ENCODE measurements at places on chromosomes 5 and 9. TPM values are rescaled to one million over a fixed set of nuclear protein-coding genes. Genes with fewer than 3 reads are reported as not detected.

- H3K4me3 ChIP-seq, result no peak overlapping the region
- DNase-seq, result no peak
- H3K4me1 ChIP-seq, result peaks cover 9% of the 10 kb centered on the region
- no peaks in the 10 kb centered on the region for H3K36me3 ChIP-seq
Observed at GRCh38 chr5:96649681-96650540, 12.3 kb upstream of the CAST start.

DNA sequence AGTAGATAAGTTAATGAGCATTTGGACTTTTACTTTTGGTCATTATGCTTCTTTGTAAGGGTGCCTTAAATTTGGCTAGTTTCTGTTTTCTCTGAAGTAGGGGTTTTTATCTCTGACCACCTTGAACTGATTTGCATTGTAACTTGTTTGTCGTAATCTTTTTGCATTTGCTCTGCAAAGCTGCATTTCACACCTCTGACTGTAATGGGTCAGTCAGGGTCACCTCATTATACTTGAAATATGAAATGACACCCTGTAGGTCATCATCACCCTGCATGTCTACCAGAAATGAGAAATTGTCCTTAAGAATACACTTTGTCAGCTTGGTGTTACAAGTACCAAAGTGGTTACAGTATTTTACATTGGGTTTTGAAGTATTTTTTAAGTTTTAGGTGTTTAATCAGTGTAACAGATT is 74.0 kb downstream of the KCNN2 start:
- no peaks in the 10 kb centered on the region for H3K4me1 ChIP-seq
- no peaks in the 10 kb centered on the region for H3K36me3 ChIP-seq
- no peak for DNase-seq

GRCh38 chr5:21574961-21575360 is 1278.2 kb downstream of the CDH12 start:
- no peaks in the 10 kb centered on the region for H3K27me3 ChIP-seq
- DNase-seq, result no peak
- H3K36me3 ChIP-seq, result peaks cover 5% of the 10 kb centered on the region

GRCh38 chr9:134655586-134656333 is 14.2 kb downstream of the COL5A1 start:
- no peak for DNase-seq
- no peak overlapping the region for H3K4me3 ChIP-seq
- no peaks in the 10 kb centered on the region for H3K36me3 ChIP-seq
- no peaks in the 10 kb centered on the region for H3K4me1 ChIP-seq

- H3K36me3 ChIP-seq, result no peaks in the 10 kb centered on the region
- H3K27me3 ChIP-seq, result peaks cover 8% of the 10 kb centered on the region
- DNase-seq, result no peak
- no peak overlapping the region for H3K27ac ChIP-seq
- no peak overlapping the region for H3K4me3 ChIP-seq
Observed at GRCh38 chr5:33824516-33825195, 67.1 kb downstream of the ADAMTS12 start.

DNA sequence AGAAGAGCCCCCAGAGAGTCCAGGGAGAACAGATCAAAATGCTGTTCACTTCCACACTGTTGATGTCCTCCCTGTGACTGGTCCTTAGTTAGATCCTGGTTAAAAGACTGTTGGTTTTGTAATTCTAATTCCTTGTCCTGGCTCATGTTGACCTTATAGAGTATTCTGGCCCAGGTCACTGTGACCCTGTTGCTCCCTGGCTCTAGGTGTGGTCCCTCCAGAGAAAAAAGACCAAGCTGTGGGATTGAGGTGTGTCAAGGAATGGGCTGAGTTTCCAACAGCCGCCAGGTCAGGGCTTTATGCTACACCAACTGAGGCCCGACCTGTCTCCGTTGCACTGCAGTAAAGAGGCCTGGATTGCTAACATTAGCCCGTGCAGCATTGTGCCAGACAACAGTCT is 241.0 kb upstream of the MSX2 start:
- H3K27me3 ChIP-seq, result peaks cover 12% of the 10 kb centered on the region
- no peaks in the 10 kb centered on the region for H3K4me1 ChIP-seq
- H3K4me3 ChIP-seq, result no peak overlapping the region
- no peak for DNase-seq
- no peak overlapping the region for H3K27ac ChIP-seq

GRCh38 chr5:142670804-142671203 is 15.1 kb downstream of the FGF1 start:
- H3K4me3 ChIP-seq, result no peak overlapping the region
- no peaks in the 10 kb centered on the region for H3K36me3 ChIP-seq
- H3K27me3 ChIP-seq, result peaks cover under 1% of the 10 kb centered on the region
- no peak overlapping the region for H3K27ac ChIP-seq
- DNase-seq, result no peak

DNA sequence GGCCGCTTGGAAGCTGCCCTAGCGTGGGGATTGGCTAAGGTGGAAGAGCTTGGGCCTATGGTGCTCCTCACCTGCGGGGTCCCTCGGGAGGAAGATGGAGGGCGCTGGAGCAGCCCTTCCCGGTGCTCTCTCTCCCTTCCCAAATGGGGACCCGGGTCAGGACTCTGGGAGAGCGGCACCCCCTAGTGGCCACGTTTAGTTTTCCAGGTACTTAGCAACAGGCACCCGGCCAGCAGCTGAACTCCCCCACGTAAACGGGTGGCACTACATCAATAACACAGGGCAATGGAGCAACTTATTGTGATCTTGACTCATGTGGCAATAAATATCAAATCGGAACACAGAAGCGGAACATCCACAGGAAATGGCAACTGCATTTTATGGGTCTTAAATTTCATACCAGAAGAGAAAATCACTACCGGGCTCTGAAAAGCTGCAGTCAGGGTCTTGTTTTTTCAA is 316.6 kb downstream of the AGTPBP1 start:
- peak; percentile 68 for DNase-seq
- H3K4me3 ChIP-seq, result no peak overlapping the region
- no peak overlapping the region for H3K27ac ChIP-seq
- no peaks in the 10 kb centered on the region for H3K36me3 ChIP-seq

DNA sequence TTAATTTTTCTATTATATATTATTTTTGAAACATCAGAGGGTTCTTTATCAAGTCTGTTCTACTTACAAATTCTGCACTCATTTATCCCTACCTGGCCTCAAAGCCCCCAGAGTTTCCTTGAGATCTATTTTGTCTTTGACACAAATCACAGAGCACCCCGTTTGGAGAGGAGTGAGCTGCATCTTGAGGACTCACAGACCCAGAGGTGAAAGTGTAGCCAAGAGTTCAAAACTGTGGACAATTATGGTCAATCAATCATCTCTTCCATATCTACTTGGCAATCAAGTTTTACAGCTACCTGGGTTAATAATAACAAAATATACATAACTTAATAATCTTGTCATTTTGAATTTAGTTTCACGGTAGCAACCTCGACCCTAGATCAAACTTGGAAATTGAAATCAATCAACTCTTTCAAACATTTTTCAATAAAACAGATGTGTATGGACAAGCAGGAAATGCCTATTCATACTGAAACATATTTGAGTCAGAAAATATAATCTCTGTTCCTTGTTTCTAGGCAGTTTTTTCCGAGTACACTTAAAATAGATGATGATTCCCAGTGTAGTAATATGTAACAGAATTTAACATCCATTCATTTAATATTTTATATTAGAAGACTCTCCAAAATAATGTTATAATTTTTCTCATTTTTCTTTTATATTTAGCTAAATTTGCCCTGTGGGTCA is 13.7 kb upstream of the SYK start:
- H3K4me3 ChIP-seq, result no peak overlapping the region
- no peak for DNase-seq
- H3K27me3 ChIP-seq, result peaks cover 23% of the 10 kb centered on the region

- H3K27me3 ChIP-seq, result peaks cover 12% of the 10 kb centered on the region
- no peak overlapping the region for H3K4me3 ChIP-seq
- no peak overlapping the region for H3K27ac ChIP-seq
- no peaks in the 10 kb centered on the region for H3K36me3 ChIP-seq
- no peak for DNase-seq
Observed at GRCh38 chr5:10153394-10153793, 96.3 kb downstream of the ATPSCKMT start.

GRCh38 chr5:75753182-75753581 is 35.9 kb upstream of the POC5 start:
- no peak overlapping the region for H3K27ac ChIP-seq
- no peak for DNase-seq
- H3K4me3 ChIP-seq, result no peak overlapping the region
- peaks cover 57% of the 10 kb centered on the region for H3K27me3 ChIP-seq

DNA sequence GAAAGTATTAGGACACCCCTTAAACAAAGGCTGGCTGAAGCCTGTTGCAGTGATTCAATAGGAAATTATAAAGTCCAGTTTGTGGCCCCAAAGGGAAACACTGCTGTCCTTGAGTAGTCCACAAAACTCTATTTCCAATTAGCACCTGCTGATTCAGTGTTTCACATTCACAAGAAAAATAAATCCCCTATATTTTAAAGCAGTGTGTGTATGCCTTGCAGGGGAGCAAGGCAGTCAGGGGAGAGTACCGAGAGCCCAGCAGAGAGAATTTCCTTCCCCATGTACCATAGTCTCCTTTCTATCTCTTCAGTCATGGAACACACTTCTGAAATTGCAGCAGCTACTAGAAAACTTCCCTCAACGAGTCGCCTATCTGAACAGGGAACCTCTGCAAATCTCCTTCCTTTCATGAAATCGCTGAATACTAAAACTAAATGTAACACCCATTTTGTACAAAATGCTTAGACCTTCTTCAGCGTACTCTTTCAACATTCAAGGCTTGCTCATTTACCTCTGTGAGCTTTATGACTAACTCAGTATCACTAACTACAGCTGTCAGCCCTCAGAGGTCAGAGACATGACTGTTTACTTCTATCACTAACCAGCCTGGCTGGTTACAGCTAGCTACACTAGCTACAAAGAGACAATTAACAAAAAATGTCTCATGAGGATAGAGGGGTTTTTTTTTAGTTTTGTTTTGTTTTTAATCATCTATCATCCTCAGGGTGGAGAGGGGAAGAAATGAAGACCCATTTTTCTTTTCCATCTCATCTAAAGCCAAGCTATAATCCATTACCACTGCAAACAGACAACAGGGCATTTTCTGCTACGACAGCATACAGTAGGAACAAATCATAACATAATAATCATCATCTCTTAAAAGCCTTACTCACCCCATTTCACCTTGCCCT is 188.7 kb downstream of the EBF1 start:
- no peak for DNase-seq
- H3K36me3 ChIP-seq, result no peaks in the 10 kb centered on the region
- H3K4me3 ChIP-seq, result no peak overlapping the region
- no peak overlapping the region for H3K27ac ChIP-seq
- peaks cover 41% of the 10 kb centered on the region for H3K27me3 ChIP-seq
- H3K4me1 ChIP-seq, result no peaks in the 10 kb centered on the region

DNA sequence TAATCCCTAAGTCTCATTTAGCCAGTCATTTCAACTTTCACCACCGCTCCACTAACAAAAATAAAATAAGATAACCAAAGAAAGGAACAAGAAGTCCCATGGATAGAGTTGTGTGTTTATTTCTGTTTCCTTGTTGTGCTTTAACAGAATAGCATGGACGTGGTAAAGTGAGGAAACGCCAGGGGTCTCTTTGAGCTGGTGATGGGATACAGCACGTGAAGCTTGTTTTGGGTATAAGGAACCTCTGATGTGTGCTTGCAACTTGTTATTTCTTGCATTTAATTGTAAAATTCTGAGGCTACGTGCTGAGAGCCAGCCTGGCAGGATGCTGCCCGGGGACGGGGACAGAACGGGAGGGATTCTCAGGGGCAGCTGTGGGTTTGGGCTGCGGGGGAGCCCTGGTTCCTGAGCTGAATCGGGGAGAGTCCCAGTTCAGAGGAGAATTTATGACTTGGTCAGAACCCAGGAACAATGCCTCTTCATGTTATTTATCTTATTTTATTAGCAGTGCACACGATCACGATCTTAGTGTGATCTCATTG is 63.4 kb downstream of the ANKRD33B start:
- H3K4me1 ChIP-seq, result peaks cover 54% of the 10 kb centered on the region
- no peaks in the 10 kb centered on the region for H3K27me3 ChIP-seq
- peaks cover 7% of the 10 kb centered on the region for H3K36me3 ChIP-seq
- peak overlapping the region; percentile 65 for H3K27ac ChIP-seq

- H3K36me3 ChIP-seq, result no peaks in the 10 kb centered on the region
- H3K27me3 ChIP-seq, result peaks cover 5% of the 10 kb centered on the region
- no peak overlapping the region for H3K27ac ChIP-seq
- H3K4me3 ChIP-seq, result no peak overlapping the region
- peaks cover 9% of the 10 kb centered on the region for H3K4me1 ChIP-seq
Observed at GRCh38 chr5:1409381-1410110, 35.7 kb downstream of the SLC6A3 start.

- H3K36me3 ChIP-seq, result no peaks in the 10 kb centered on the region
- H3K27me3 ChIP-seq, result peaks cover 5% of the 10 kb centered on the region
- H3K27ac ChIP-seq, result peak overlapping the region; percentile 74
- no peak for DNase-seq
- H3K4me1 ChIP-seq, result peaks cover 38% of the 10 kb centered on the region
Observed at GRCh38 chr9:131503626-131504465, 1.1 kb downstream of the POMT1 start.

GRCh38 chr9:100715100-100715380 is 137.2 kb downstream of the CAVIN4 start:
- H3K4me1 ChIP-seq, result no peaks in the 10 kb centered on the region
- no peaks in the 10 kb centered on the region for H3K27me3 ChIP-seq
- no peak overlapping the region for H3K27ac ChIP-seq
- no peak for DNase-seq
- H3K4me3 ChIP-seq, result no peak overlapping the region

DNA sequence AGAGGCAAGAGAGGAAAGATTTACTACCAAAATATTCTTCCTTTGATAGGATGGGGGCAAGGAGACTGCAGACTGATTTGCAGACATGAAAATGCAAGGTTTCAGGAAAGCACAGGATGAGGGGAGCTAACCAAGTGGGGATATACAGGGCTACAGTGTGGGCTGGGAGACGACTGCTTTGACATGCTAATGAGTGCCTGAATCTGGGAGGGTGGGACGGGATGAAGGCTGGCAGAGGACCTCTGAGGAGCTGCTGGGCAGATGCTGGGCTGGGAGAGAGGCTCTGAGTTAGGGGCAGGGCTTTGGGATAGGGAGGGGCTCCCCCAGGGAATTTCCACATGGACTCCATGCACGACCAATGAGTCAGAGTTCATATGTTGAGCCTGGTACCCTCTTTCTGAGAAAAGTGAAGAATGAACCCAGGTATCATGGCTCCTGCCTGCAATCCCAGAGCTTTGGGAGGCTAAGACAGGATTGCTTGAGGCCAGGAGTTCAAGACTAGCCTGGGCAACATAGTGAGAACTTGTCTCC is 4.9 kb upstream of the CPLX2 start:
- H3K36me3 ChIP-seq, result no peaks in the 10 kb centered on the region
- no peak overlapping the region for H3K27ac ChIP-seq
- H3K4me3 ChIP-seq, result no peak overlapping the region
- no peak for DNase-seq

GRCh38 chr9:136703276-136703860 is 9.0 kb upstream of the DIPK1B start:
- no peak overlapping the region for H3K27ac ChIP-seq
- no peaks in the 10 kb centered on the region for H3K36me3 ChIP-seq
- no peak for DNase-seq
- H3K27me3 ChIP-seq, result no peaks in the 10 kb centered on the region
- H3K4me3 ChIP-seq, result no peak overlapping the region
- H3K4me1 ChIP-seq, result peaks cover 21% of the 10 kb centered on the region

GRCh38 chr9:117869287-117869686 is 165.1 kb downstream of the TLR4 start:
- H3K36me3 ChIP-seq, result no peaks in the 10 kb centered on the region
- peaks cover 37% of the 10 kb centered on the region for H3K27me3 ChIP-seq
- no peak for DNase-seq

SLC6A7 gene
- not detected for total RNA-seq

PCDHAC1 gene
- not detected for total RNA-seq

LRRC19 gene
- not detected for total RNA-seq

DMRT2 gene
- total RNA-seq, result not detected

PTPRD gene
- 0.53 TPM for total RNA-seq

IL13 gene
- 8.4 TPM for total RNA-seq

C7 gene
- total RNA-seq, result not detected
